ENCODE measurements at places on chromosomes 16 and 17.

- DNase-seq, result no peak
These were observed 36.9 kb downstream of the PKD1L3 start for GRCh38 chr16:71963125-71963875.

DNA sequence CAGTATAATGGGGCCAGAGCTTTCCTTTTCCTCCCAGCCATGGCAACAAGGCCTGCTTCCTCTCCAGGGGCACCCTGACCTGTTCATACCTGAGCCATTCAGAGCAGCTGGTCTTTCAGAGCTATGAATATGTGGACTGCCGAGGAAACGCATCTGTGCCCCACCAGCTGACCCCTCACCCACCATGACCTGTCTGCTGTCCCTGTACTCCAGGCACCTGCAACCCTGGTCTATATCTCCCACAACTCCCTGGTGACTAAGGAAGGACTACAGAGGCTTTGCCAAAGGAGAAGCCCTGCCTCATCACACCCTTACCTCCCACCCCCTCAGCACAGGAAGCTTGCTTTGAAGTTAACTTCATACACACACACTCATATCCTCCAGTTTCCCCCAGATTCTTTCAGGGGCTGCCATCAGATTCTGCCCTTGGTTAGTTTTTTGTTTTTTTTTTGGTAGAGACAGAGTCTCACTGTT lies 6.0 kb downstream of the TMEM106A start:
- DNase-seq, result no peak

DNA sequence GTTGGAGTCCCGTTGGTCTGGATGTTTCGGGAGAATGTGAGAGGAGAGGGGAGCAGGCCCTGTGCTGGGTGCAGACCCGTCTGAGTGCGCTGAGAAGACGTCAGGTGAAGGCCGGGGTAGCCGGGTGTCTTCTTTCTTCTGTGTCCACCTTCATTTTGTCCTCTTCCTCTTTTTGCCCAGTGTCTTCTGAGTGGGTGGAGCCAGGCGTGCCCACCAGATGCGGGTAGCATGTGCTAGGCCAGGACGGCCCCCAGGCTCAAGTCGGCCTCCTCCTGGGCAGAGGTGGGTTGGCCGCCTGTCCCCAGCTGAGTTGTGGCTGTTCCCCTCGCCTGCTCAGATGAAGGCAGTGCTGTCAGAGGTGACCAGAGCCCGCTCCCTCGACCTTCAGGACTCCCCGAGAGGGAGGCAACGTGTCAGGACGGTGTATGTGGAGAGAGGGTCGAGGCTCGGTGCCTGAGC lies 3.5 kb downstream of the METRNL start:
- DNase-seq, result no peak

- DNase-seq, result no peak
These were observed 4.3 kb downstream of the SPPL2C start for GRCh38 chr17:45848868-45849535.

DNA sequence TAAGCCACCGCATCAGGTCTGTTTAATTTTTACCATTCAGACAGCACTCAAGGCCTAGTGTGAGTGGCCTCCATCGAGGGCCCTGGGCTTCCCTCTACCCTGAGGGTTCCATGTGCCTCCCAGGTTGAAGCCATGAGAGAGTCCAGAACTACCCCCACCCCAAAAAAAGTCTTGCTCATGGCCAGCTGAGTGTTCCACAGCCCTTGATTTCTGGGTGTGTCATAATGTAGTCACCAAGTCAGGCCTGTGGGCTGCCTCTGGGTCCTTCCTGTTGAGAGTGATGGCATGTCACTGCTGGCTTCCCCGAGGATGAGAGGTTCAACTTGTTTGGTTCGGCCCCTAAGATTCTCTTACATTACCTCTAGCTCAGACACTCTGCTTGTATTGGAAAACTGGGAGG lies 100.6 kb downstream of the PITPNC1 start:
- no peak for DNase-seq

DNA sequence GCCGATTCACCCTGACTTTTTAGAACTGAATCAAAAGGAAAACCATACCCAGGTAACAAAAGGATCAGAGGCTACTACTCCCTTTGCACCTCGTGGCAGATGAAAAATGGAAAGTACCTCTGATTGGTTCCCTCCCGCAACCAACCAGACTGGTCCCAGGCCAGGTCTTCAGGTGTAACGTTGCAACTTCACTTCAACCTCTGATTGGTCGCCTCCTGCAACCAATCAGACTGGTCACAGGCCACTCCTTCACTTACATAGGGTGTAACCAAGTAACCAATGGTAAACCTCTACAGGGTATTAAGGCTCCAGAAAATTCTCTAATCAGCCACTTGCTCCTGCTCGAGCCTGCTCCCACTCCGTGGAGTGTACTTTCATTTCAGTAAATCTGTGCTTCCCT lies 89.4 kb downstream of the ADCY9 start:
- no peak for DNase-seq

DNA sequence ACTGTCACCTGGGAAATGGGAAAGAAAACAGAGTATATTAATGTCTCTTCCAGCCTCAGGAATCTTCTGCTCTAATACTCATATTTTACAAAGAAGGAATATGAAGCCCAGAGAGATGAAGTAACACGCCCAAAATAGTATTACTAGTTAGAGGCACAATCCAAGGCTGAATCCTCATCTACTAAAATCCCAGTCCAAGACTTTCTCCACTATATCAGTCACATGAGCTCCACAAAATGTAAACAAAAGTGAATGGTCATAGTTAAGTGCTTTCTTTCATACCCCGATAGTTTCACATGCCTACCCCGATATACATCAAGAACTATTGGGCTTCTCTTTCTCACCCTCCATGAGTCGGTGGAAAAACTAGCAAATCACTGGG lies 965 bp downstream of the INTS2 start:
- no peak for DNase-seq

GRCh38 chr17:40417258-40417608 lies 463 bp downstream of the TOP2A start:
- DNase-seq, result no peak

- DNase-seq, result no peak
These were observed 19.9 kb upstream of the RSL1D1 start for GRCh38 chr16:11871193-11871592.

- no peak for DNase-seq
These were observed 140.9 kb upstream of the CCL2 start for GRCh38 chr17:34114174-34114573.

DNA sequence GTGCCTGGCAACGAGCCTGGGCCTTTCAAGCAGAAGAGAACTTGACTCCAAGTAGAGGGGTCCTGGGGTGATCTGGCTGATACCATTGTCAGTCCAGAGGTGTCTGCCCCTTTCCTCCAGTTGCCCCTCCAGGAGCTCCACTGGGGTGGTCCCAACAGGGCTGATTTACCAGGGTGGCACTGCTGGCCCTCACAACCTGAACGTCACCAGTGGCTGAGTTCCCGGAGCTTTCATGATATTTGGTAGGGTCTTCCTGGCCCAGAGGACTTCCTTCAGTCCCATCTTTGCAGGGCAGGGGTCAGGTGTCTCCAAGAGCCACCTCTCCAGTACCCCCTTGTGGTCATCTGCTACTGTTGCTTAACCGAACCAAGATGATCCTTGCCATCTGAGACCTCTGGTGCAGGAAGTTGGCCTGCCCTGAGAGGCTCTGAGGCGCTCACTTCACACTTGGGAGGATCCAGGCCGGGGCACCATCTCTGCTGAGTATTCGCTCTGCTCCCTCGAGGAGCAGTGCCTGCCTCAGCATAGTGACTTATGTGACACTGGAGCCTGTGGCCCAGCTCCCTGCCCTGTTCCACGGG lies 3.5 kb downstream of the LIMD2 start:
- DNase-seq, result no peak

GRCh38 chr17:14316126-14316832 lies 15.4 kb downstream of the HS3ST3B1 start:
- DNase-seq, result no peak

DNA sequence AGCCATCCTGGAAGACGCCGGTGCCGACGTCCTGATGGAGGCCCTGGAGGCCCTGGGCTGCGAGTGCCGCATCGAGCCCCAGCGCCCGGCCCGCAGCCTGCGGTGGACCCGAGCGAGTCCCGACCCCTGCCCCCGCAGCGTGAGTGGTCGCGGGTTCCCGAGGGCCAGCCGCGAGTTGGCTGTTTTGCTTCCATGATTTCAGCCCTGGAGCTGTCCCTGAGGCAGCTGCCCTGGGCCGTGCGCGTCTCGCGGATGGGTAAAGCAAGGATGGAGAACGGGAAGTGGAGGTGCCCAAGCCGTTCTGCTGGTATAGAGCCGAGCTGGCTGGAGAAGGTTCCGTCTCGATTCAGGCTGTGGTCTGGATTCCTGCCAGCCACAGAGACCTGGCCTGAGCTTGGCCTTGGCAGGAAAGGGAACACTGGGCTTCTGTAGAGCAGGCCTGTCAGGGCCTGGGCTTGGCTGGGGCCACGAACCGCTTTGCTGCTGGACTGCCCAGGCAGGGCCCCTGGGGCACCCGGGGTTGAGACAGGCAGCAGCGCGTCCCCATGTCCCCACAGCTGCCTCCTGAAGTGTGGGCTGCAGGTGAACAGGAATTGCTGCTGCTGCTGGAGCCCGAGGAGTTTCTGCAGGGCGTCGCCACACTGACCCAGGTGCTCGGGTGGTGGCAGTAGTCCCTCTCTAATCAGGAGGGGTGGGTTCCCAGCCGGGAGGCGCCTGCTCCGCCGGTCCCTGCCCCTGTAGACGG lies 941 bp upstream of the MRPS34 start:
- no peak for DNase-seq

DNA sequence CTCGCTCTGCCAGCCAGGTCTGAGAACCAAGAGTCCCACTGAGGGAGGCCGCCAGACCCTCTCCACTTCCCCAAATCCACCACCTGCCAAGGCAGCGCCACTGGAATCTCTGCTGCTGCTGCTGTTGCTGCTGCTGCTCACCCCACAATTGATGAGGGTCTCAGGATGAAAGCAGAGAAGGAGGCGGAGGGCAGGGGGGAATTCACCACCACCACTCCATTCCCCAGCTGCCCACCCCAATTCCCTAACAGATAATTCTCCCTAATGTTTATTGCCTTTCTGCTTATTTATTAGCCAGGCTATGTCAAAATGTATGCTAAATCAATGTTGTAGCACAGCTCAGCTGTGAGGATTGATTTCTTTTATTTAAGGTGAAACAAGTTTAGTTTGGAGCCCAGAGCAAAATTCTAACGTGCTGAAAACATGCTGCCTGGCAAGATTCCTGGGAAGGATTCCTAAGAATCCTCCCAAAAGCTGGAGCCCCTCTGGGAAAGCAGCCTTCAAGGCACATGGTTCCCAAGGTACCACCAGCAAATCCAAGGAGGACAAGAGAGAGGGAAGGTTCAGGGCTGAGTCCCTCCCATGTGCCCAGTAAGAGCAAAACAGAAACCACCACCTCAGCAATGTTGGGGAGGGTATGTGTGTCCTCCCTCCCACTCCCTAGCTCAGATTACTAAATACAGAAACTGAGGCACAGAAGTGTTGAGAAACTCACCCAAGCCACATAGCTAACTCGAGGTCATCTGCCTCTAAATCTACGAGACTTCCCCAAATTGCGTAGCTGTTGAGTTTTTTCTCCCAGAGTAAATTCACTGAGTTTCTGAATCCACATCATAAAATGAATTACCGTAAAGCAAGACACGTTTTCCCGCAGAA lies 12.2 kb upstream of the CDH5 start:
- no peak for DNase-seq

DNA sequence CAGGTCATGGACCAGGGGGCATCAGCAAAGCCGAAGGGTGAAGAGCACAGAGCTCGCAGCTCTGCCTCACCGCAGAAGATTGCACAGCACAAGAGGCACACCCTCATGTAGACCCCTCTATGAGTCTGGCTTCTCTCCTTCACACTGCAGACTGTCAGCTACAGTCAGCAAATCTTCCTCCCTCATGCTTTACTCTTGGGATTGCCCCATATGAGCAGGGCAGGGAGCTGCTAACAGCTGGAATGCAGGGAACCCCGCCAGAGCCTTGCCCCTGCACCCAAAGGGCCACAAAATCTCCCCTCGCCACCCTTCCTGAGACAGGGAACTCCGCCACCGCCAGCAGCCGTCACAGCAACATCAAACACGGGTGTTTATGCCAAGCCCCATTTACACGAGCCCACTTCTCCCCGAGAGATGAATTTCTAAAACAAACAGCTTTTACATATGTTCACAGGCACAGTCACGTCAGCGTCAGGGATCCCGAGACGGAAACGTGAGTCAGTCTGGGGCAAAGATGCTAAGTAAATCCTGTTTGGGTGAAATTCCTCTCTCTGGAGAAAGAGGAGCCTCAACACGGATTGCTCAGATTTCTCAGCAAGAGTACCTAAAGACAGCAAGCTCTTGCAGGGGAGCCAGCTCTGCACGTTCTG lies 121.9 kb downstream of the CDYL2 start:
- no peak for DNase-seq

DNA sequence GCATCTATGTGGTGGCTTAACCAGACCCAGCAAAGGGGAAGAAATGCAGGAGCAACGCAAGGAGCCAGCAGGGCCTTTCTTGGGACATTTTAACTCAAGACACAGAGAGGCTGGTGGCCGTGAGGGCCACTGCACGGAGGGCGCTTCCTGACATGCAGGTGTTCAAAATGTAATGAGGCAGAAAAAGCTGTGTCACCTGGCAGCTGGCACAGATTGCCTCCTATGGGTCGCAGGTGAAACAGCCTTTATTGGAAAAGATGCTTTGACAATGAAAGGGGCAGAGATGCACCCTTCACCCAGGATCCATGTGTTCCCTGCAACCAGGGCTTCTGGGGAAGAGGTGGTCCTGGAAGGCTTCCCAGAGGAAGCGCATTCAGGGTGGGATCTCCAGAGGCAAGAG lies 219.3 kb downstream of the XYLT1 start:
- DNase-seq, result no peak

- DNase-seq, result no peak
These were observed 35.3 kb downstream of the FA2H start for GRCh38 chr16:74739275-74739674.

DNA sequence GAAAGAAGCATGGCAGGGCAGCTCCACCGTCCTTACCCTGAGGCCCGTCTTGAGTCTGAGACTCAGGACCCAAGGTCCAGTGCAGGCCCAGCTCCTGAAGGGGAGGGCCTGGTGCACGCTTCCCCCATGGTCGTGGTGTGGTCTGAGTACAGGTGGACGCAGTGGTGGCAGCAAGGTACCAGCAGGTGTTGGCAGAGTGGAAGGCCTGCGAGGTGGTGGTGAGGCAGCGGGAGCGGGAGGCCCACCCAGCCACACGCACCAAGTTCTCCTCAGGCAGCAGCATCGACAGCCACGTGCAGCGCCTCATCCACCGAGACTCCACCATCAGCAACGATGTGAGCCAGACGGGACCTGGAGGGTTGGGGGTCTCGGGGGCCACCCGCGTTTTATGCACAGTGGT lies 27.7 kb downstream of the MNT start:
- DNase-seq, result no peak

GRCh38 chr16:66740010-66740409 lies 11.4 kb downstream of the DYNC1LI2 start:
- DNase-seq, result no peak

- no peak for DNase-seq
These were observed 14.5 kb downstream of the TEX14 start for GRCh38 chr17:58677194-58677880.
